GM20000 (cell line): ENCODE measurements at places on chromosomes 7 and 10.

DNA sequence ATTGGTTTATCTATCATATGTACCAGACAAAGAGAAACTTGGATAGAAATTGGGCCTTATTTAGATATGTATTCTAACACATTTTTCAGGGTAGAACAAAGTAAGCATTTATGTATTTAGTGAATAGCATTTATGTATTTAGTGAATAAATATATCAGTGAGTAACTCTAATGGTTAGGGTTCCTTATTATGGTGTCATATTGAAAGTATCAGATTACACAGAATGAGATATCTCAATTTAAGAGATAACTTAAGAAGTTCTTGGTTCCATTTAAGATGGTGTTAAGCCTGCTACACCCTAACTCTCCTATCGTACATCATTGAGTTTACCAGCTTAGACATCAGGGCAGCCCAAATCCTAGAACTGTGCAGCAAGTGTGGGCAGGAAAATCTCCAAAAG, 35.9 kb upstream of the DMTF1 start:
- DNase-seq = no peak

DNA sequence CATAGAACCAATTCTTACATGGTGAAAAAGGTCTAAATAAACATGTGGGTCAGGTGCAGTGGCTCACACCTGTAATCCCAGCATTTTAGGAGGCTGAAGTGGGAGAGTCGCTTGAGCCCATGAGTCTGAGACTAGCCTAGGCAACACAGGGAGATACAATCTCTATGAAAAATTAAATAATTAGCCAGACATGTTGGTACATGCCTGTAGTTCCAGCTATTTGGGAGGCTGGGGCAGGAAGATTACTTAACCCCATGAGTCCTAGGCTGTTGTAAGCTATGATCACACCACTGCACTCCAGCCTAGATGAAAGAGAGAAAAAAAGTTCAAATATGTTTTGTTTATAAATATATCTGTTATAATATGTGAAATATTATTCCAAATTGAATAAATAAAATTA, 643.6 kb downstream of the IPMK start:
- DNase-seq = no peak

DNA sequence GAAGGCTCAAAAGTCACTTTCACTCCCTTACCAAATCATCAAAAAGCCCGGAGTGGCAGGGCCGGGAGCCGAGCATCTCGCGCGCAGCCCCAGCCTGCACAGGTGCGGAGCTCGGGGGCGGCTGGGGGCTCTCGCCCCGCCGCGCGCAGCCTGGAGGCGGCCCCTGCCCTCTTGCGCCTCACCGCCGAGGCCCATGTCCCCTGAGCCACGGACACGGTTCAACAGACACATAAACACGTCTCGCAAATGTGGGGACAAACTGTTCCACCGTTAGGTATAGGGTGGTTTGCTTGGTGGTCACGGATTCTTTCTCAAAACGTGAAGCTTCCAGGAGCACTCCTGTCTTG, 700 bp downstream of the GSAP start:
- DNase-seq = peak; percentile 73

DNA sequence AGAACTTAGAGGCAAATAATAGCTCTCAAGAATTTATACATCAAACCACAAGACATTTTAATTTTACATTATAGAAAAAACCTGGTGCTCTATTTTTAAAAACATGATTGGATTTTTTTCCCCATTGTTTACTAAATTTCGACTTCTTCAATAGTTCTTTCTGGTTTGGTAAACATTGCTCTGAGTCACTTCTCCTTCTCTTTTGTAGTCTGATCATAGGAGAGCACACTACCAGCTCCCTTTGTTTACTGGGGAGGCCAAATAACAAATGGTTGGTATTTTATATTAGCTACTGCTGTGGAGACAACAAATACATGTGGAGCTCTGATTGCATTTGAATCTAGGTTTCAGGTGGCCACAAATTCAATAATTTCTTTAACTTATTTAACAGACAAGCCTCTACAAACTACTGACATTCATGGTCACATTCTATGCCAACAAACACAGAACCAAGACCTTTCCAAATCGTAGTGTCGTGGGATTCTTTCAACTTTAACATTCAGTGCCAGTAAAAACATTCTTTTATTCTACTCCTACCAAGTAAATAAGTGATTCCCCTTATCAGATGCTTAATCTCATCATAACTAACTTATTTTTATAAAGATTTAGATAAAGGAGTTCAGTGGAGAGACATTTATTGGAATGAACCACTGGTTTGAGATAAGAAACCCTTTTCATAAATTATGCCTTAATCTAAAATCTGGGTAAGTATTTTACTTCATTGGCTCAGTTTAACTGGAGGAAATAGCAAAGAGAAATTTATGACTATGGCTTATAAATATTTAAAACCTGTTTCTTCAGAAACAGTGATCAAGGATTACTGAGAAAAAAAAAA, 17.7 kb upstream of the FXYD4 start:
- DNase-seq = no peak

- DNase-seq = no peak
These were observed 20.0 kb downstream of the XPNPEP1 start for GRCh38 chr10:109902992-109903947.

DNA sequence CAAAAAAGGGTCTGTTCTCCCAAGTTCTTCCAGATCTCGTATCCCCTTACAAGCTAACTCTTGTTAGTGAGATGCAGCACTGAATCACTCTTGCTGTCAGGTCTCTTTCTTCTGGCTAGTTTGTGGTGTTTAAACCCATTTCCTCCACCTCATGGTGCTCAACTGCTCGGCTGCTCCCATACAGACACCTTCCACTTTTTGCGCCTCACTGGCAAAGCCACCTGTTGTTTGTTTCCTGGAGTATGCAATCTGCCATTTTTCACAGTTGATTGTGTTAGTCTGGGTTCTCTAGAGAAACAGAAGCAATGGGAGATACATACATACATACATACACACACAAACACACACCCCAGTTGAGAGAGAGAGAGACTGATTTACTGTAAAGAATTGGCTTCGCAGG, 124.4 kb upstream of the SP8 start:
- DNase-seq = no peak

DNA sequence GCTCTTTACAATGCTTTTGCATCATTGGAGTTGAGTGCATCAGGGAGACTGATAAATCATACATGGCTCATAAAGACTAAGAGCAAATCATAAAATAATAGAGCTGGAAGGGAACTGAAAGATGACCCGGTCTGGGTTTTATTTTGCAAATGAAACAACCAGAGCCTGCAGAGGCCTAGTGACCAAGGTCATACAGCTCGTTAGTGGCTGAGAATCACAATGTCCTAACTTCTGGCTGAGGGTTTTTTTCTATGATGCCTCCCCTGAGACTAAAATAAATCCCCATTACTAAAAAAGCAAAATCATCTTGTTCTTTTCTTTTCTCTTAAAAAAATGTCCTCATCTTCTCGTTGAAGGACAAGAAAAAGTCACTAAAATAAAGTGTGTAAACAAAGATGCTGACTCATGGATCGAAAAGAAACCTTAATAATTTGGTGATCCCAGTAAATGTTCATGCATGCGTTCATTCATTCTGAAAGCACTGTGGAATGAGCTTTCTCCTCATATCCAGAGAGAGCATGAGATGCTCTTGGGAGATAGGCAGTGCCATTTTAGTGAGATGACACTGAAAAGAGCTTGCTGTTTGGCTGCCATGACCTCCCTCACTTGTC, 107.8 kb upstream of the PHYHIPL start:
- no peak for DNase-seq

GRCh38 chr7:35825974-35826373, 25.1 kb downstream of the SEPTIN7 start:
- DNase-seq = no peak

- DNase-seq = no peak
These were observed 92.5 kb upstream of the FRMD4A start for GRCh38 chr10:14423111-14423744.

DNA sequence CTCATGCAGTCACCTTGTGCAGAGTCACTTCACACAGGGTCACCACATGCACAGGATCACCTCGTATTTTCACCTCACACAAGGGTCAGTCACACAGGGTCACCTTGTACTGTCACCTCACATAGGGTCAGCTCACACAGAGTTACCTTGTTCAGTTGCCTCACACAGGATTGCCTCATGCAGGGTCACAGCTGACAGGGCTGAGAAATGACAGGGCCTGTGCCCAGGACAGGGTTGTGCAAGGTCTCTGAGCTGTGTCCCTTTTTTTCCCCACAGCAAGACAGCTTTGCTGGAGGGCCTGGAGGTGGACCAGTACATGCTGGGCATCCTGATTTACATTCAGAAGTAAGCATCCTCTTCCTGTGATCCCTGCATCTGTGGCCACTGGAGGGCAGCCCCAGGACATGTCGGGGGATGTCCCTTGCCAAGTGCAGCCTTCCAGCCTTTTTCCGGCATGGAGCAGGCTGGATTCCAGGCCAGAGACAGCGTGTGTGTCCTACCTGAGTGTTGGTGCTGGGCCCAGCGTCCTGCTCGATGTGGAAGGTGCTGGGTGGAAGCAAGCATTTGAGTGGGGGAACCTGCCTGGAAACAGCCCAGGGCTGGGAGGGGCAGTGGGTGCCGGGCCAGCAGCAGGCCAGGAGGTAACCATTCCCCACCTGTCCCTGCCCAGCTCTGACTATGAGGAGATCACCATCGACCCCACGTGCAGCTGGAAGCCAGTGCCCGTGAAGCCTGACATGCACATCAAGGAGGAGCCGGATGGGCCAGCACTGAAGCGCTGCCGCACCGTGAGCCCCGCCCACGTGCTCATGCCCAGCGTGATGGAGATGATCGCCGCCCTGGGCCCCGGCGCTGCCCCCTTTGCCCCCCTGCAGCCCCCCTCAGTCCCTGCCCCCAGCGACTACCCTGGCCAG, 16.3 kb downstream of the ZMIZ2 start:
- no peak for DNase-seq
